ENCODE measurements at places on chromosomes 2 and 18.

GRCh38 chr2:30781961-30782533 is 25.2 kb downstream of the CAPN13 start:
- no peak for DNase-seq

DNA sequence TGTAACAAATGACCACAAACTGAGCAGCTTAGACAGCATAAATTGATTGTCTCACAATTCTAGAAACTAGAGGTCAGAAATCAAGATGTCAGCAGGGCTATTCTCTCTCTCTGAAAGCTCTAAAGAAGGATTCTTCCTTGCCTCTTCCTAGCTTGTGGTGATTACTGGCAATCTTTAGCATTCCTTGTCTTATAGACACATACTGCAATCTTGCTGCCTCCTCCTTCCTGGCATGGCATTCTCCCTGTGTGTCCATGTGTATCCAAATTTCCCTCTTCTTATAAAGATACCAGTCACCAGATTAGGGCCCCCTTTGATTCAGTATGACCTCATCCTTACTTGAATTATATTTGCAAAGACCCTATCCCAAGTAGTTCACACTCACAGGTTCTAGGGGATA is 2.3 kb downstream of the ASB3 start:
- DNase-seq: peak; percentile 7

DNA sequence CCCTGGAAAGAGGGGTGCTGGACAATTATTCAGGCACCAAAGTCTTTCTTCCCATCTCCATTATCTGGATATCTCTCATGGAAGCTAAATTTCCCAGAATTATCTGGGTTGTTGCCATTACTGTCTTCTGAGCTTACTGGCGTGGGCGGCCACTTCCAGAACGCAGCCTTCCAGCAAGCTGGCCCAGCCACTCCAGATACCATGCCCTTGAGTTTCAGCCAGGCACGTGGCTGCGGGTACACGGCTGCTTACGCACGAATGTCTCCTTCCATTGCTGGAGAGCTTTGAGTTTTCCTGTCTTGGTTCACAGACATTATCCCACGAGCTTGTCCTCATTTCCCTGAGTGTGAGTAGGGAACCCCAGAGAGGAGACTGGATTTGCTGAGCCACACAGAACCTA is 32.7 kb downstream of the CELF4 start:
- DNase-seq: no peak

DNA sequence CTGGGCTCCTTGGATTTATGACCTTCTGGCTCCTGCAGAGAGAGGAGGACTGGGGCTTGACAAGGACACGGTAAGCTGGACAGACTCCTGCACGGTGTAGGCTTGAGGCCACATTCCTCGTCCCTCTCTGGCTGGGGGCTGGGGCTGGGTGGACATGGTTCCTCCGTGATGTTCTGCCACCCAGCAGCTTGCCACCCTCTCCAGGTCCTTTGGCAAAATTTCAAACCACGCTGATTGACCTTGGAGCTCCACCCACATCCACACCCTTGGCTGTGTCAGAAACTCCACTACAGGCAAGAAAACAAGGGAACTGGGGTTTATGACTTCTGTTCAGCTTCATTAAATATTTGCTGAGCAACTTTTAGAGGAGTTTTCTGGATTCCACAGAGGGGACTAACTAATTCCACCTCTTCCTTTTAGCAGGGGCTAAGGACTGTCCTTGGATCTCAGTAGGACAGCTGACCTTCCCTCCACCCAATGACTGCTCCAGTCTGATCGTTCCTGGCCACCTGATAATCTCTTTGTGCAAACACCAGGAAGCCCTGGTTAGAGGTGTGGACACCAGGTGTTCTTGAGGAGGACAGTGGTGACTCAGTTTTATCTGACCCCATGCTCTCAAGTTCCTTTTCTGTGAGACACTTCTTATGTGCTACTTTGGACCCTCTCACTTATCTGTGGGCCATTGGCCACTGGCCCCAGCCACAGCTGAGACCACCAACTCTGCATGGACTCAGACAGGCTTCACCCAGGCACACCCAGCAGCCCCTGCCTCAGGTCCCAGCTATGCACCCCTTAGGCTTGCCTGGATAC is 29.3 kb downstream of the GPR55 start:
- DNase-seq: no peak

GRCh38 chr2:11343650-11344341 is 640 bp downstream of the ROCK2 start:
- DNase-seq: peak; percentile 27

DNA sequence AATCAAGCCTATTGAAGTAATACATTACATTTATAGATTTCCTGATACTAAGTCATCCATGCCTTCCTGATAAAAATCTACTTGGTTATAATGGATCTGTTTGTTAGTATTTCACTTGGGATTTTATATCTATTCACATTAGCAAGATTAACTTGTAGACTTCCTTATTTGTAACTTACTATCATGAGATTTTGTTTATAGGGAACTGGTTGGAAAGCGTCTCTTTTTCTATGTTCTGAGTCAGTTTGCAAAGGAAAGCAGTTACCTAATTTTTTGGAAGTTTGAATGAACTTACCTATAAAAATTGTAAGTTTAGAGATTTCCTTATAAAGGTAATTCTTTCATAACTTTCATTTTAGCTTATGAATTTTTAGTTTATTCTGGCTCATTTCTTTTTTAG is 141.4 kb downstream of the SMAD7 start:
- no peak for DNase-seq

DNA sequence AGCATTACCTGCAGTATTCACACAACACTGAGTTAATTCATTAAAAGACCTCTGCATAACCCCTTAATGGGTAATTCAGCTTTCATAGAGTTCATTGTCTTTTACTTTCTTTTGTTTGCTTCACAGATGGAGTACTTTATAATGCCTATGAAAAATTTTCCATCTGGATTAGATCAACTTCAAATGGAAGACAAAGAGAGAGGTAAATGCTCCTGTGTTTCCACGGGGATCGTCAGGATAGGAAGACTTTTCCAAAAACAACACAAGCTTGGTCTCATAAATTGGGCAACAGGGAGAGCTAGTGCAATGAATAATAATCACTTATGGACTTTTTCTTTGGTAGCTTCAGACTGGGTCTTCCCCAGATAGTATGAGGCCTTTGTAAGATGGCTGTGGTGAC is 100.7 kb downstream of the ICOS start:
- no peak for DNase-seq

DNA sequence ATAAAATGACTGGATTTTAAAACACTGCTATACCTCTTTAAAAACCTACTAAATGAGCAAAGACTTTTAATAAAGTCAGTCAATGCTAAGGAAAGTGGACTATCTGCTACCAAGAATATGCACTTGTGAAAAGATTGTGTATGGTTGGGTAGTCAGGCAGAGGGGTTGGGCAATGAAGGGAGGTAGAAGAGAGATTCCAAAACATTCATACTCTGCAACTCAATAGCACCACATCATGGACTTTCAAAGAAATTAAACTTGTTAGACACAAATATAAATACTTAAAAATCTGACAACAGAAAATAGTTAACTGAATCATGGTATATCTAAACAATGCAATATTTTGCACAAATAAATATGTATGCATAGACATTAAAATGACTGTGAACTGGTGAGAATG is 139.9 kb upstream of the MAPRE2 start:
- DNase-seq: peak; percentile 42

GRCh38 chr2:177235855-177236437 is 23.4 kb downstream of the HNRNPA3 start:
- DNase-seq: no peak

- no peak for DNase-seq
Measured at GRCh38 chr2:208285853-208286252, 19.8 kb downstream of the PIKFYVE start.

- no peak for DNase-seq
Measured at GRCh38 chr2:82690757-82691411, 1768.2 kb downstream of the SUCLG1 start.

DNA sequence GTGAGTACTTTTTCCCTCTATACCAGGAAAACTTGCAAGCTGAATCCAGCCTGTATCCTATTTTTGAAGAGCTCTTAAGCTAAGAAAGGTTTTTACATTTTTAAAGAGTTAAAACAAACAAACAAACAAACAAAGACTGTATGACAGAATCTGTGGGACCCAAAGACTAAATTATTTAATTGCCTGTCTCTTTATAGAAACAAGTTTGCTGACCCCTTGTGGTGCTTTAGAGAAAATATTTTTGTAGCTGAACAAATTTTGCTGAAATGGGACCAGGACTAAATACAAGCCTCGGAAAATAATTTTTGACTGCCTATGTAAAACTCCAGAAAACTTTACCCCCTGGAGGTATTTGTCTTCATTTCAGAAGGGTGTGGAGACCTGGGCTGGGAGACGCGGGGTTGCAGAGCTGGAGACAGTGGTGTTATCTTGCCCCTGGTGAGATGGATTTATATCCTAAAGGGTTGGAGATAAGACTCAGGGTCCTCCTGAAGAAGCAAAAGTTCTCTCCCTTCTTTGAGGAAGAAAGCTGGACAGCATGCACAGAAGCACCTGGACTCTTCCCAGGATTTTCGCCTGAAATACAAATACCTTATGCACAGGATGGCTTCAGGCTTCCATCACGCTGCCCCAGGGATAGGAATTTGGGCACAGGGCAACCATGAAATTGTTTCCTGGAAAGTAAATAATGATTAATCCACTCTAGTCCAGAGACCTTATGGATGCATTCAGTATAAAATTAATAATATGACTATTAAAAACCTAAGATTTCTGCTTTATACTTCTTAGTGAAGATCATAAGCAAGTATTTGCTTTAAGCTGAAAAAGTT is 54.3 kb downstream of the TMX3 start:
- DNase-seq: peak; percentile 45

DNA sequence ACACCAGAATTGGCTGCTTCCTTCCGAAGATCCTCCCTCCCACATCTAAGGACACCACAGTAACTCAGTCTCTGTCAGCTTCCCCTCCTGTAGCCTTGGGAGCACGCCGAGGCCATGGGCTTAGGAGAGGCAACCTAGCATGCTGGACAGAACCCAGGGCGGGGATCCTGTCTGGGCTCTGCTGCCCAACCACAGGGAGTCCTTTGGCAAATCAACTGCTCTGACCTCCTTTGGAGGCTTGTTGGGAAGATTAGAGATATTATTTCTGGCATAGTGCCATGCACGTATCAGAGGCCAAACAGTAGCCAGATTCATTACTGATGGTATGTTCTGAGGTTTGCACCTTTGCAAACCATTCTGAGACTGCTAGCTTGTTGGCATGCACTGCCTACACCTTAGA is 262.7 kb upstream of the EPAS1 start:
- no peak for DNase-seq

DNA sequence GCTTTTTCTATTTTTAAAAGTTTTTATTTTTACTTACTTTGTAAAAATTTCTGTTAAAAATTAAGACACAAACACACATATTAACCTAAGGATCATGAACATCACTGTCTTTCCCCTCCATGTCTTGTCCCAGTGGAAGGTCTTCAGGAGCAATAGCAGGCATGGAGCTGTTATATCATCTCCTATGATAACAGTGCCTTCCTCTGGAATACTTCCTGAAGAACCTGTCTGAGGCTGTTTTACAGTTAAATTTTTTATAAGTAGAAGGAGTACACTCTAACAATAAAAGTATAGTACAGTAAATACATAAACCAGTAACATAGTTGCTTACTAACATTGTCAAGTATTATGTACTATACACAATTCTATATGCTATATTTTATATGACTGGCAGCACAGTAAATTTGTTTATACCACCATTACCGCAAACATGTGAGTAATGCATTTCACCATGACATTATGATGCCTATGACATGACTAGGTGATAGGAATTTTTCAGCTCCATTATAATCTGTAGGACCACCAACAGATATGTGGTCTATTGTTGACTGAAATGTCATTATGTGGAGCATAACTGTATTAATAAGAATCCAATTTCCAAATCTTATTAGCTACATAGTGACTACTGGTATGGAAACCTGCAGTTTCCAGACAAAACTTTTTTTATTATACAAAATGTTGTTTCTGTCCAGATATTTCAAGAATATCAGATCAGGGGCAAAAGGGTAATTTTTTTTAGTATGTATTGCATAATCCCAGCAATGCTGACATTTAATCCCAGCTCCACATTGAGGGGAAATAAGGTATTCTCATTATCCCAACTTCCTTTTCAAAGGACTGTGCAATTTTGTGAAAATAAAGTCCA is 337.2 kb upstream of the SLC39A10 start:
- no peak for DNase-seq

DNA sequence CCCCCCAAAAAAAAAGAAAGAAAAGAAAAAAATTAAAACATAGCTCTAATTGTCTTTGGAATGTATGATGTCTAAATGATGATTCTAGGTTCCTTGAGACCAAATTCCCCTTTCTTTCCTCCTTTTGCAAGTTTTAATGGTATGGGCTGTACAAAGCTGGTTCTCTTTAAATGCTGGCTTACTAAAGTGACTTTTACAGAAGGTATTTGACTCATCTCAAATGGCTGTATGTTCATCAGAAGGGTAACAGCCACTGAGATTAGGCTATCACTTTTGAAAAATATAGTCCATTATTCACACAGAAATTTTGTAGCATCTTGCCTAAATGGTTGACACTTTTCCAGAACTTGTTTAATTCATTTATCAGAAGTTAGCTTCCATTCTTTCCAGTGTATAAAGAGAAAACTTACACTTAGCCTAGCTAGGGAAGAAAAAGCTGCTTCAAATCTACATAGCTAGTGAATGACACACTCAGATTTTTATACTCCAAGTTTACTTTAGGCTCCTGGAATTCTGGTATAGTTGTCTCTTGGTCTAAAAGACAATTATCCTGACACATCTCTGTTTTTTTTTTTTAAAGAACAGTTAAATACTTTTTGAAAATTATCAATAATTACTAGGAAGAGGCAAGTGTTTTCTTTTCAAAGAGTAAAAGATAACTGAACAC is 622.6 kb downstream of the LRP1B start:
- DNase-seq: no peak

- no peak for DNase-seq
Measured at GRCh38 chr2:10626837-10627236, 62.9 kb downstream of the NOL10 start.

DNA sequence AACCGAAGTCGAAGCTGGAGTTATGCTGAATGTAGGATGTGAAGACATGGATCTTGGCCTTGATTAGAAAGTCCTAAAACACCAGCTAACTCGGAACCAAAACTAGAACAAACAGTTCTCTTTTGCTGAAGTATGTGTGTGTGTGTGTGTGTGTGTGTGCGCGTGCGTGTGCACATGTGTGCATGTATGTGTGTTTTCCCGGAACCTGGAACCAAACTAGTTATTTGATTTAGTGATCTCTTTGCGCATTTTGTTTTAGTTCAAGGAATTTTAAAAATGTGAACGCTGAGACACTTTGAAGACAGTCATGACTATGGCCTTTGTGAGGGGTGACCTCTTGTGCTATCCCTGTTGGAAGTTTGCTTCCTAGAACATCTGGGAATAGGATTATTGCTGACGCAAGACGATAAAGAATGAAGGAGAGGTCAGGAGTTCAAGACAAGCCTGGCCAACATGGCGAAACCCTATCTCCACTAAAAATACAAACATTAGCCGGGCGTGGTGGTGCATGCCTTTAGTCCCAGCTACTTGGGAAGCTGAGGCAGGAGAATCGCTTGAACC is 23.8 kb downstream of the FHL2 start:
- peak; percentile 90 for DNase-seq

DNA sequence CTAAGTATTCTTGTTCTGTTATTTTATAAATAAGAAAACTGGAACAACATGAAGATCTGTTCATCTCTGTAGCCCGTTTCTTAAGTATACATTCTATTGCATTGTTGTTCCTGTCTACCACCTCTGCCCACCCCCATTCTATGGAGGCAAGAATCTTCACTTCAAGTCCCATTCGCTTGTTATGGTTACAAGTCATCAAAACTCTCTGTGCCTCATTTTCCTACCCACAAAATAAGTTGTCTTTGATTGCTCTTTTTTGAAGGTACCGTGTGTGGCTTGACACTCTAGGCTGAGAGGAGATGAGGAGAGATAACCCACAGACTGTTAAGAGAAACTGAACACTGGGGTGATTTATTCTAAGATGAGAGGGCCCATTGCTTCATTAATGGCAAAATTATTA is 2.9 kb upstream of the EVA1A start:
- no peak for DNase-seq

Measured in fibroblast of gingiva (primary cell).